Stimulated activated CD8-positive, alpha-beta memory T cell treated with anti-CD3 and anti-CD28 coated beads, Interleukin-7, amount 100 ng/mL, for 48 hours (primary cell): ENCODE measurements at places on chromosomes 11 and 22.

- no peak for DNase-seq
Observed at GRCh38 chr11:34616830-34617504, 3.9 kb upstream of the EHF start.

GRCh38 chr22:35404176-35404575 is 4.2 kb downstream of the MCM5 start:
- no peak for DNase-seq

GRCh38 chr11:10650630-10651029 is 42.9 kb downstream of the IRAG1 start:
- no peak for DNase-seq

- no peak for DNase-seq
Observed at GRCh38 chr11:120057028-120057330, 80.9 kb downstream of the TRIM29 start.

DNA sequence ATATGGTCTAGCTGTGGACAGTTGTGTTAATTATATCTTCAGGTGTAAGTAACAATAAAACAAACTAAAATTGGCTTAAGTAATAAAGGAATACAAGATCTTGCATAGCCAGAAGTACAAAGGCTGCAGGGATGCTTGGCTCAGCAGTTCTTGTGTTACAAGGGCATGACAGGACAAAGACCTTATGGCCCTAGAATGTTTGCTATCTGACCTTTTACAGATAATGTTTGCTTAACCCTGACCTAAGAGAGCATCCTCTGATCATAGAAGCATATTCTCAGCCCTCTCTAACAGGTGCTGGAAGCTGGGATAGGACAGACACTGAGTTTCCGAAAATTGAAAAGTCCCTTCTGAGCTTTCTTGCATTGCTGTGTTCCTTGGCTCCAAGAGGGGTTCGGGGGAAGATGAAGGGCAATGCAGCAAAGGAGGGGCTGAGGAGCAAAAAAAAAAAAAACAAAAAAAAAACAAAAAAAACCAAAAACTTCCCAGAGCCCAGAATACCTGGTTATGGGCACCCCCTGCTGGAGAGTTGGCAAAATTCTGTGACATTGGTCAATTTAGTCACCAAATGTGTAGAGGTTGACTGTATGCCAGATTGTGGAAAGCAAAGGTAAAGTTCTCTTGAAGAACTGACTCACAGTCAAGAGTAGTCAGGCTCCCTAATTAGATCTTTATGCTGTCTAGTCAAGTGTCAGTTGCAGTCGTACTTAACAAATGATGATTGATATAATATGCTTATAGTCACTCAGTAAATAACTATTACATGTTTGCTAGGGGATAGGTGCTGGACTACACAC is 10.4 kb upstream of the HIKESHI start:
- peak; percentile 70 for DNase-seq

DNA sequence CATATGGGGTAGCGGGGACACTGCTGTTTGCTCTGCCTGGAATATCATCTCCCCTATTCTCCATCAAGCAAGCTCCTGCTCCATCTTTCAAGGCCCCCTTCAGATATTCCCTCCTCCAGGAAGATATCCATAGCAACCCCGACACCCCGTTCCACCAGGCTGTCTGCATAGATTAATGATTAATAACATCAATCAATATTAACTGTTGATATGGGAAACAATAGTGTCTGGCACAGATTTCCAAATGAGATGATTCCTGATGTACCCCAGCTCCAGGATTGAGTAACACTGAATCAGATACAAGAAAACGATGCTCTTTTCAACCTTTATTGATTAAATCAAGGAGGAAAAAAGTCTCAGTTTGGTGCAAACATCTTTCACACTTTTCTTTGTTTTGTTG is 7.5 kb upstream of the TPST2 start:
- no peak for DNase-seq

DNA sequence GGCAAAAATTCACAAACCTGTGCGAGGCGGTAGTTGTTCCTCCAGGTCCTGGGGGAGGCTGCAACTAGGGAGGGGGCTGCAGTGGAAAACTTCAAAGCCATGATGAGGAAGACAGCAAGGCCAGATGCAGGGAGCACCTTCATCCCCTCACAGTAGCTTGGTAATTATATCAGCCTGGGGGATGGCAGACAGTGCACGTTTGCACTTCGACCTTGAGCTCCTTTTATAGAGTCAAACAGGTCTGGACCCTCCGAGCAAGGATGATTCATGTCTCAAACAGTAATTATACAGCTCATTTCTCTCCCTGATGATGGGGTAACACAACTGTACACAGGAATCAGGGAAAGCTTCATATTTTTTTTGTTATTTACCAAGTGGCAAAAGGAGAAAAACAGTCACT is at the start of gene MMP20:
MMP20 (minus strand) TSS at position 156 of the 400 bp plus-strand sequence; CDS start at position 143, 13 bp downstream.
- DNase-seq = no peak

DNA sequence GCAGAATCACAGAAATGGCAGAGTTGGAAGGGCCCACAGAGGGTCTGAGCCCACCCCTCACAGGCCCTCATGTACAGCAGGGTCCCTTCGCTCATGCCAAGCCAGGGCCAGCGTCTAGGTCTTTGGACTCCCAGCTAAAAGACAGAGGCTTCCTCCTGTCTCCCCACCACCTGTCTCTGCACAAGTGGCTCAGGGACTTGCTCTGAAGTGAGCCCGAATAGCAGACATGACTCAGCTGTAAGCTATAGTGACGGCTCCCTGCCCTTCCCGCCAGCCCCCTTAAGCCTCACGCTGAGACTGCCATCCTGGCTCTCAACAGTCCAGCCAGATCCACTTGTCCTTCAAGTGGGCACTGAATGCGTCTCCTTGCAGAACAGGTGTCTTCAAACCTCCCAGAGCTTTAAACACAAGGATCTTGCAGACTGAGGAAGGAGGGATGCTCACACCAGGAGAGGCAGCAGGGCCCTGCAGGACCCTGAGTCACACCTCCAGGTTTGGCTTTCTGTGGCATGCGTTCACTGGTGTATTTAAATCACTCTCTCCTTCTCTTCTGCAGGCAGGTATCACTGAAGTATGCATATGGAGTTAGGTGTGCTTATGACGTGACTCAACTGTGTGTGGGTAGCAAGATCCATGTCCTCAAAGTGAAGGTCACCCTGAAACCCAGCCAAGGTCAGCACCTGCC is 154.9 kb downstream of the CACNA1I start:
- DNase-seq = no peak

GRCh38 chr11:126473269-126473668 is 117.8 kb downstream of the ST3GAL4 start:
- no peak for DNase-seq

GRCh38 chr11:17989306-17989705 is 23.5 kb downstream of the SERGEF start:
- no peak for DNase-seq

GRCh38 chr11:118917481-118918127 is 8.1 kb downstream of the BCL9L start:
- DNase-seq = no peak

DNA sequence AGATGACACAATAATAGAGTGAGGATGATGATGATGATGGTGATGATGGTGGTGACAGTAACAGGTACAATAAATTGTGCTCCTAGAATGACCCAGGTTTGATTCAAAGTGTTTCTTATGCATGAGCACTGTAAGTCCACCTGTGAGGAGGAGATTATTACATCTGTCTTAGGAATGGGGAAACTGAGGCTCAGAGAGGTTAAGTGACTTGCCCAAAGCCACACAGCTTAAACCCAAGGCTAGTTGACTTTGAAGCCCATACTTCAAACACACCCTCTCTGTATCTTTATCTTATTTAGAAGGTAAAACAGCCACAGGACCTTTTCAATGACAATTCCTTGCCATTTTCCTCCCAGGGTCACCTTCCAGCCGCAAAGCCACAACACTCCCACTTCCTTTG is 88.9 kb downstream of the MIAT start:
- no peak for DNase-seq

DNA sequence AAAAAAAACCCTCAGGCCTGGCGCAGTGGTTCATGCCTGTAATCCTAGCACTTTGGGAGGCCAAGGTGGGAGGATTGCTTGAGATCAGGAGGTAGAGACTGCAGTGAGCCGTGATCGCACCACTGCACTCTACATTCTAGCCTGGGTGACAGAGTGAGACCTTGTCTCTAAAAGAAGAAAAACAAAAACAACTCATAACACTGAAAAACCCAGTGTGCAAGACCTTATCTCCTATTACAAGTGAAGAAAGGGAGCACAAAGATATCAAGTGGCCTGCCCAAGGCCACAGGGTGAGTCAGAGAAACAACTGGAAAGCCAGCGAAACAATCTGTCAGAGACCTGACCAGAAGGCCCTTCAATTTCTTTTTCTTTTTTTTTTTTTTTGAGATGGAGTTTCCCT is 2.5 kb downstream of the TXN2 start:
- no peak for DNase-seq

GRCh38 chr11:125433454-125434121 is 62.5 kb downstream of the FEZ1 start:
- DNase-seq = no peak

DNA sequence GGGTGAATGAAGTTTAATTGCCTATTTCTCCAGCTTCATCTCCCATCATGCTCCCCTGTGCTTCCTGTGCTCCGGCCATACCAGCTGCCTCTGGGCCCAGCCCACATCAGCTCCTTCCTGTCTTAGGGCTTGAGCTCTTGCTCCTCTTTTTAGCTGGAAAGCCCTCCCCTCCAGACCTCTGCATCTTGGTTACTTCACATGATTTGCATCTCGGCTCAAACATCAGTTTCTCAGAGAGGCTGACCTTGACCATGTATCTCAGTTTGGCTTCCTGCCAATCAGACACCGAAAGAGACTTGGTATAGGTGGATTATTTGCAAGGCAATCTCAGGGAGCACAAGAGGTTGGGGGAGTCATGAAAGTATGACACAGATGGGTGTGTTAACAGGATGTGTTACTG is 73.2 kb upstream of the TIMP3 start:
- no peak for DNase-seq

DNA sequence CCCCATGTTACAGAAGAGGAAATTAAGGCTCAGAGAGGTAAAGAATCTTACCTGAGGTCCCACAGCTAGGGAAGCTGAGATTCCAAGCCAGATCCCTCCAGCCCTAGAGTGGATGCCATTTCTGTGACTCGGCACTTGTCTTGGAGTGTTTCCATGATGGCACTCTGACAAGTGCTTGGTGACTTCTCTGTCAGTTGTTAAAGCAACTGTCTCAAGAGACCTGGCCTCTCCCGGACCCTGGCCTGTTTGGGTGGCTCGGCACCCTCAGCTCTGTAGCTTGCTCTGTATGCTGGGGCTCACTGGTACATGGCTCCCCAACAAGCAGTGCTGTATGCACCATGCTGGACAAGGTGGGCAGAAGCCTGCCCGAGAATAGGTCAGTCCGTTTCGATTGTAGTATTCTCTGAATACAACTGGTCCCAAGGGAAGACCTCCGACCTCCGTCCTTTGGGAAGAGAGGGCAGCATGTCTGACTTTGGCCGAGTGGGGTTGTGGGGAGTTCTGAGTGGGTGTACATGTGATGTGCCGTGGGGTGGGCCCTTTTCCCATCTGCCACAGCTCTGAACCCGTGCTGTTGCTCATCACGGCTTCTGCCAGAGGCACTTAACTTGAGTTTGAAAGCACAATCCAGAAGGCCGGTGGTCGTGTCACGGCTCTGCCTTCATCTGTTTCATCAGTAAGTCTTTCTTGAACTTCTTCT is 12.4 kb downstream of the ACO2 start:
- no peak for DNase-seq

DNA sequence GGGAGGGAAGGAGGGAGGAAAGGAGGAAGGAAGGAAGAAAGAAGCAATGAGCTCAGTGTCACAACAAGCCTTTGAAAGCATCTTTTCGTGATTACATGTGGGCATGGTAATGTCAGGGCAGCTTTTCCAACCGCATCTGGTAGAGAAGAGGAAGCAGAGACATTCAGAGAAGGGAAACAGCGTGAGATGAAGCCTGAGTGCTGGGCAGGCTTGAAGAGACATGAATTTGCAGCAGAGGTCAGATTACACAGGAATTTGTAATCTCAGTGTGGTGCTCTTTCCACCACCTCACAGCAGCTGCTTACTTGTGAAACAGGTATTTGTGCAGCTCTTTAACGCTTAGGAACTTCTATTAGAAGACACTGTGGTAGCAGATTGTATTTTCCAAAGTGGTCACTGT is 289.5 kb upstream of the C11orf87 start:
- no peak for DNase-seq

DNA sequence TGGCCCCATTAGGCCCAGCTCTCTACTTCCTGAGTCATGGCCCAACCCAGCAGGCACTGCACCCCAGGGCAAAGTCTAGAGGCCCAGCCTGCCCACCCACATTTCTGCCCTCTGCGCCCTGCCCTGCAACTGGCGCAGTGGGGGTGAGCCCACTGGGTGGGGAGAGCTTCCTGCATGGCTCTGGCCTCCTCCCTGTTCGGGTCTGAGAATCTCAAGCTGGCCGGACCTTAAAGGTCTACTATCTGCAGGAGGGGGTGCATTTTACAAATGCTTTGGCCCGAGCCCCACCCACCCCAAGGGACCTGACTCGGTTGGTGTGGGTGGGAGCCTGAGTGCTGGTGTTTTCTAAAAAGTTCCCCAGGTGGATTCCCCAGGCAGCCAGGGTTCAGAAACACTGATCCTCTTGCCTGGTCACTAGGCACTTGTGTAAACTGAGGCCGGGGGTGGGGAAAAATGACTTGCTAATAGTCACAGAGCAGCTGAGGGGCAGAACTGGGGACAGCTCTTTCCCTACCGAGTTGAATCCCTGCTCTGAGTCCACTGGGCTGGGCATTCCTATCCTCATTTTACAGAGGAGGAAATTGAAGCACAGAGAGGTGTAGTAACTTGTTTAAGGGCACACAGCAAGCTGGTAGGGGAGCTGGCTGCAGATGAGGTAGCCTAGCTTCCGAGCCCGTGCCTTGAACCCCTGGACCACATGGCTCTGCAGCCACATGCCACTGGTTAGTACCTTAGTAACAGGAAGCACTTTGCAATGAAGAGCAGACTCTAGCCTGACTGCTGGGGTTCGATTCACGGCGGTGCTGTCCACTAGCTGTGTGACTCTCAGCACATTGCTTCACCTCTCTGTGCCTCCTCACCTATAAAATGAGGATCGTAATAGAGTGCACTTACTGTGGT is 36.3 kb downstream of the CD82 start:
- DNase-seq = no peak
